ENCODE measurements at places on chromosomes 2 and 18. TPM values are rescaled to one million over a fixed set of nuclear protein-coding genes. Genes with fewer than 3 reads are reported as not detected.

DNA sequence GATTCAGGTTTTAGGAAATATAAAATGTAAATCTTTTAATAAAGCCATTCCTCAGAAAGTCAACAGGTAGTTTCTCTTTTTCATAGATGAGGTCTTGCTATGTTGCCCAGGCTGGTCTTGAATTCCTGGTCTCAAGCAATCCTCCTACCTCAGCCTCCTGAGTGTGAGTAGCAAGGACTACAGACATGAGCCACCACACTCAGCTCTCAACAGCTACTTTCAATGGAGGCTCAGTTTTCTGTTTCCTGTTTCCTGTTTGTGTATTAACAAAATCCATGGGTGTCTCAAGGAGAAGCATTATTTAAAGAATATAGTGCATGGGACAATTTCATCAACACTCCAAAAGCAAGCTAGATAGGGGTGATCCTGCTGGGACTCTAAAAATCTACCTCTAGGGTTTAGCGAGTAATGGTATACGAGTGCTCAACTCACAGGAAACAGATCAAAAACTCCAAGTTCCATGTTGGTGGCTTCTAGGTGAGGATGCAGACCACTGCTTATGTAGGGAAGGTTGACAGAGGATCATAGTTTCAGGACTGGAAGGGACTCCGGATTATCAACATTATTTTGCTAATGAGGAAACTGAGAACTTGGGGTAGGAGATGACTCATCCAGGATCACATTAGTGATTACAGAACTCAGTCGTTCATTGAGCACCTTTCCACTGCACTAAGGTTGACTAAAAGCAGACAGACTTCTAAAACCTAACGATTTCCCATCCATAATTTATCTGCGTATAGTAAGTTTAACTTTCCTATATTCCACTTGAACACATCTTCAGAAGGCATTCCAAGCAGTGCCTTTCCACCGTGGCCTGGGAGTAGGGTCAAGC, 61.7 kb upstream of the WIPF1 start:
- H3K27me3 ChIP-seq = no peaks in the 10 kb centered on the region
- no peak for DNase-seq
- H3K27ac ChIP-seq = no peak overlapping the region
- H3K36me3 ChIP-seq = peaks cover 6% of the 10 kb centered on the region
- peaks cover 19% of the 10 kb centered on the region for H3K4me1 ChIP-seq

DNA sequence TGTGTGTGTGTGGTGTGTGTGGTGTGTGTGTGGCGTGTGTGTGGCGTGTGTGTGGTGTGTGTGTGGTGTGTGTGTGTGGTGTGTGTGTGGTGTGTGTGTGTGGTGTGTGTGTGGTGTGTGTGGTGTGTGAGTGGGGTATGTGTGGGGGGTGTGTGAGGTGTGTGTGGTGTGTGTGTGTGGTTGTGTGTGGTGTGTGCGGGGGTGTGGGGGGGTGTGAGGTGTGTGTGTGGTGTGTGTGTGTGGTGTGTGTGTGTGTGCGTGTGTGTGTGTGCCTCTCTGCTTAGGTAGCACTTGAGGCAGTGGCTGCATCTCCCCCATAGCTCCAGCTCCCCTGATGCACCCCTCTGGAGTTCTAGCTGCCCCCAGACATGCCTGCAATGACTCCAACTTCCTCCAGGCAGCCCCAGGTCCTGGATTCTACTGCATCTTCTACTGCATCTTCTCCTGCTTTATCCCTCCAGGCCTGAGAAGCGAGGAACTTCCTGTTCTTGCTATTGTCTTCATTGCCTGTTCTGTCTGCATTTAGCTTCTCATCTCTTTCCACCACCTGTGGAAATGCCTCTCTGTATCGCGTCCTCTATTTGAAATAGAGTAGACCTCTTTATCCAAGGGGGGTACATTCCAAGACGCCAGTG, 22.2 kb upstream of the MLPH start:
- no peak for DNase-seq
- no peak overlapping the region for H3K27ac ChIP-seq
- H3K27me3 ChIP-seq = no peaks in the 10 kb centered on the region
- no peaks in the 10 kb centered on the region for H3K36me3 ChIP-seq
- no peak overlapping the region for H3K4me3 ChIP-seq

Gene LRRC30
- not detected for total RNA-seq

DNA sequence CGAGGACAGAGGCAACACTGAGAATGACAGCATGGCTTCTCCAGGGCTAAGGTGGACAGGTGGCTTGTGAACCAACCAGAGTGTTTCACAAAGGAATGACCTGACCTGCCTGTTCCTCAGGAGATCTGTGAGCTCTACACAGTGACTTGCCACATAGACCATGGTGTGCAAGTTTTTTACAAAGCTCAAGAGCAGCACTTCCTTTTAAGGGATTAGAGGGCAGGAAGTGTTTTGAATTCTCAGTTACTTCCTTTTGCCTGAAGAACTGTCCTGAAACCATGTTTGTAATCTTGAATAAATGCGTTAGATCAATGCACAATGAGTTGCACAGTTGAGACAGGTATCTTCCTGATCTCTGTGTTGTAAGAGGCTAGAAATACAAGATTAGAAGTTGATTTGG, 421.9 kb downstream of the THSD7B start:
- H3K27ac ChIP-seq = no peak overlapping the region
- H3K27me3 ChIP-seq = no peaks in the 10 kb centered on the region
- DNase-seq = no peak
- H3K4me3 ChIP-seq = no peak overlapping the region
- H3K36me3 ChIP-seq = no peaks in the 10 kb centered on the region

Data from T-helper 17 cell (primary cell).